ENCODE measurements at places on chromosomes 3 and 15. TPM values are rescaled to one million over a fixed set of nuclear protein-coding genes. Genes with fewer than 3 reads are reported as not detected.
A peak's percentile ranks its signal among the peaks of the same experiment; 100 is the strongest.

The CCDC39 gene
- total RNA-seq: 0.22 TPM

- DNase-seq: no peak
Measured at GRCh38 chr15:74530771-74531143, 10.3 kb upstream of the ARID3B start.

DNA sequence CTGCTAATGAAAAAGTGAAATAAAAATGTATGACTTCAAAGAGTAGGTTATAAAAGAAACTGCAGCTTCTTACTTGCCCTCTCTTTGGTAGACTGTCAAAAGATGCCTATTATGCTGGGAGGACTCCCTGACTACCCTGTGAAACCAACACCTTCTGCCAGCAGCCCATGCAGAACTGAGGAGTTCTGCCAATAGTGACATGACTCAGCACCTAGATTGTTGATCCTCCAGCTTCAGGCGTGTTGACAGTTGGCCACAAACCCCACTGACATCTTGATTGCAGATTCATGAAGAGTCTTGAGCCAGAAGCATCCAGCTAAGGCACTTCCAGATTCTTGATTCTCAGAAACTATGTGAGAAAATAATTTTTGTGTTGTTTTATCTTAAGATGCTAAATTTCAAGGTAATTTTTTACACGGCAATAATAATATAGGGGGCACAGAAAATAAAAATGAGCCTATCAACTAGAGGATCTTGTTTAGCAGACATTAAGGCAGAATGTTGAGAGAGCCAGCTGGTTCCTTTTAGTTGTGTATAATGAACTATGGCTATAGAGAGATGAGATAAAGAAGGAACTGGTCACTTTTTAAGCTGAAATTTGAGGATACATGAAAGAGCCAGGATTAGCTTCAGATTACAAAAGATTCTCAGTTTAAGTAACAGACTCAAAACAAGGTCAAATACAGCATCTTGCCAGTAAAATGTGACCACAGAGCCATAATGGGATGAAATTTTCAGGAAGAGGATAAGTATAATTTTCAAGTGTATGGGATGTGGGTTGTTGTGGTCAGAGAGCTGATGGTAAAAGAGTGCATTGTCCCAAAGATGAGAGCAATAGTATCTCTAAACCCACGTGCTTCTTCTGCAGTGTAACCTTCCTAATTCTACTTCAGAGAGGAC is 588.7 kb upstream of the CBLB start:
- DNase-seq: peak; percentile 87

- DNase-seq: no peak
Measured at GRCh38 chr3:110405830-110406585, 665.6 kb upstream of the NECTIN3 start.

- no peak for DNase-seq
Measured at GRCh38 chr15:61091289-61091616, 137.8 kb downstream of the RORA start.

DNA sequence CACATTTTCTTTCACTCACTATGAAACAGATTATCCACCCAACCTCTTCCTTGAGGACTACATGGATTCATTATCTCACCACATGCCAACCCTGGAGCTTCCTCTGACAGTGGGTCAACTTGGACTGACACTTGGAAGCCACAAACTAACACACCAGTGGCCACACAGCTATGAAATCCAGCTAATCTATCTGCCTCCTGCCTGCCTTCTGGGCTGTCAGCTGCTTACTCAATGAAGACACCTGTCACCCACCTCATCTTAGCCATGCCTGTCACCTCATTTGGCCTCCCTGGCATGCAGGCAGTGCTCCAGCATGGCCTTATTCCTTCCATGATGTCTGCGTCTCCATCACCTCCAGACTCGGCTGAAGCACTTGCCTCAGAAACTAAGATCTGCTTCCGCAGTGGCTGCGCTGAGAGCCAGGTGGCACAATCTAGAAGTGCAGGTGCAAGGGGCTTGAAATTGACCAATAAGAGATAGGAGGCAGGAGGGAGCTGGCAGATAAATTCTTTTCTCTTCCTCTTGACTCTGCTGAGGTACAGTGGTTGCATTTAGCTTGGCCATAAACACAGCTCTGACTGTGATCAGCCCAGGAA is 105.2 kb upstream of the RNF7 start:
- DNase-seq: no peak

DNA sequence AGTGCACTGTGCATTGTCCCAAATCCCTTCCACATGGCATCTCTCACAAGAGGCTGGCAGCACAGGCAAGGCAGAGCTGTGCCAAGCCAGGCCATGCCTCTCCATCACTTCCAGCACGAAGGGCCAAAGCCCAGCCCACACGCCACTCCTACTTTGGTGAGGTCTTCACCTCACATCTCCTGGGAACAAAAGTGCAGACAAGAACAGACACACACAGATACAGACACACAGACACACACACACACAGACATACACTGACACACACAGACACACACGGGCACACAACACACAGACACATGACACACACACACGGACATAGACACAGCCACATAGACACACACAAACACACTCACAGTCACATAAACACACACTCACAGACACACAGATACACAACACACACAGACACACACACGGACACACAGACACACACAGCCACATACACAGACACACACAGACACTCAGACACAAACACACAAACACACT is 233.3 kb downstream of the UACA start:
- no peak for DNase-seq

DNA sequence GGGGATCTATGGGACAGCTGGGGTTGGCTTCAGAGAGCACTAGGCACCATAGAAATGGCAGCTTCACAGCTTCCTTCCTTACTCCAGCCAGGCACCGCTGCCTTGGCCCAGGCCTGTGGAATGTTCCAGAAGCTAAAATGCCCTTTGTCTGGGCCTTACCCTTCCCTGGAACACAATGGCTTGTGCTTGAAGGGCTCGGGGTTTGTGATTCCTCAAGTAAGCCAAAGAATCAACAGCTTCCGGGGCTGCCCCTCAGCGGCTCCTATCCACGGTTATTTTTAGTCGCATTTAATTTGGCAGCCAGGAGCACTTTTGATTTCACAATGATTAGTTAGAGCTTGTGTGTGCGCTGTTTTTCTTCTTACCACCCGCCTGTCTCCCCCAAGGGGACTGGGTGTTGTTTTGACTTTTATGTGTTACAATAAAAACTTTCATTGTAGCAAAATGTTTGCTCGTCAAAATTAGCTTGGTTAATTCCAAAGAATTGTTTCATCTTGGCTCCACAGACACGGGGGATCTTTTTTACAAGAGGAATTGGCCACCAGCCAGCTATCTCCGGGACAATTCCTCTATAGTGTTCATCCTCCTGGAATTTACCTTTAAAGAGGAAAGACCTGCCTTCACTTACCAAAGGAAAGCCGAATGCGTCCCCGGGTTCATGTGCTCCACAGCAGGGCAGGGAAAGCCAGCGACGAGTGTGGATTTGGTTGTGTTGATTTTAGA is 73.8 kb downstream of the TLE3 start:
- DNase-seq: peak; percentile 48

The ADCY5 gene
- total RNA-seq: 0.90 TPM
